CD4-positive, alpha-beta T cell treated with Interleukin-1 beta for 1 hour (primary cell): ENCODE measurements at places on chromosomes 16 and 17.

- no peak for DNase-seq
These were observed 5.2 kb downstream of the FAM20A start for GRCh38 chr17:68595986-68596385.

- DNase-seq = no peak
These were observed 35.4 kb upstream of the GAN start for GRCh38 chr16:81279392-81279791.

- DNase-seq = no peak
These were observed 53.4 kb downstream of the MEOX1 start for GRCh38 chr17:43608313-43608712.

DNA sequence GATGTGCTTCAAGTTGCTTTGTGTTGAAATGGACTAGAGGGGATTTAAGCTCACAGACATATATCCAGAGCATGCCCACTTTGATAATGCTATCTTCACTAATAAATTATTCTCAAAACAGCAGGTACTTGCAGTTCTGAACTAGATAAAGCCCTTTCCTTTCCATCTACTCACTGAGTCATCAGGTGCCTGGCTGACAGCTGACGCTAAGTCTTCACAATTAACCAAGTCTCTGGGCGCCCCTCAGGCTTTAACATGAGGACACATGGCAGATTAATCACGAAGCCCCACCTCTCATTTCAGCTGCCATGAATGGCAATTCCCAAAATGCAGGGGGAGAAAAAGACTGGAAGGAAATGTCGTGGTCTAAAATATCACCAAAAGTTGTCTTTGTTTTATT, 29.5 kb upstream of the CRISPLD2 start:
- DNase-seq = no peak

GRCh38 chr16:154217-155030, 2.0 kb downstream of the HBZ start:
- DNase-seq = peak; percentile 15

GRCh38 chr17:64388961-64389565, 1.6 kb downstream of the PECAM1 start:
- no peak for DNase-seq

- DNase-seq = no peak
These were observed 9.1 kb downstream of the CA4 start for GRCh38 chr17:60158751-60159478.

DNA sequence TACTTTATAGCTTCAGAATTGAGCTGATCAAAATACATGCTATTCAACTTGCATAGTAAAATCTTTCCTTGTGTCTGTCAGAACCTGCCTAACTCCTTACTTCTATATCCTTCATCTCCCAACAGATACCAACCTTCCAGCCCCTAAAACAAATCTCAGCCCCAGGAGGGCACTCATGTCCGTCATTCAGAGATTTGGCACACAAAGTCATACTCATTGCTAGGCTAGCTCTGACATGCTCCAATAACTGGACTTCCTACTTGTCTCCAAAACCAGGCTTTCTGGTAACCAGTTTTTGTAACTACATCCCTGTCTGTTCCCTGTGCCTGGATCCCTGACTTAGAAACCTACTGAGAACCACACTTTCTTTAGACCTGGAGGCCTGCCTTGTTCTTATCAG, 37.5 kb upstream of the DHX40 start:
- DNase-seq = no peak

GRCh38 chr16:24775455-24775854, 46.0 kb downstream of the TNRC6A start:
- no peak for DNase-seq

DNA sequence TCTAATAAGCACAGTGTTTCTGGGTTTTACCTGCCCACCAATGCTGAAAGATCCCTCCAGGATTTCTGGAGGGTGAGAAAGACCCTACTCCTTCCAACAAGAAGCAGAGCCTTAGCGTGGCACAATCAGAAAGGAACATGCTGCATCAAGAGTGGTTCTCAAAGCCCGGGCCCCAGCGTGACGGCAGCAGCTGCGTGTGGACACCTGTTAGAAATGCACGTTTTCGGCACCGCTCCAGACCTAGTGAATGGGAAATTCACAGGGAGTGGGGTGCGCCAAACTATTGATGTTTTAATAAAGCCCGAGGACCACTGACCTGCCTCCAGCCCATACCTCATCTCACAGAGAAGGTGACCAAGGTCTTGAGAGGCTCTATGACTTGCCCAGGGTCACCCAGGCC, 55.8 kb downstream of the PECAM1 start:
- DNase-seq = no peak
